ENCODE measurements at places on chromosomes 16 and 17.

DNA sequence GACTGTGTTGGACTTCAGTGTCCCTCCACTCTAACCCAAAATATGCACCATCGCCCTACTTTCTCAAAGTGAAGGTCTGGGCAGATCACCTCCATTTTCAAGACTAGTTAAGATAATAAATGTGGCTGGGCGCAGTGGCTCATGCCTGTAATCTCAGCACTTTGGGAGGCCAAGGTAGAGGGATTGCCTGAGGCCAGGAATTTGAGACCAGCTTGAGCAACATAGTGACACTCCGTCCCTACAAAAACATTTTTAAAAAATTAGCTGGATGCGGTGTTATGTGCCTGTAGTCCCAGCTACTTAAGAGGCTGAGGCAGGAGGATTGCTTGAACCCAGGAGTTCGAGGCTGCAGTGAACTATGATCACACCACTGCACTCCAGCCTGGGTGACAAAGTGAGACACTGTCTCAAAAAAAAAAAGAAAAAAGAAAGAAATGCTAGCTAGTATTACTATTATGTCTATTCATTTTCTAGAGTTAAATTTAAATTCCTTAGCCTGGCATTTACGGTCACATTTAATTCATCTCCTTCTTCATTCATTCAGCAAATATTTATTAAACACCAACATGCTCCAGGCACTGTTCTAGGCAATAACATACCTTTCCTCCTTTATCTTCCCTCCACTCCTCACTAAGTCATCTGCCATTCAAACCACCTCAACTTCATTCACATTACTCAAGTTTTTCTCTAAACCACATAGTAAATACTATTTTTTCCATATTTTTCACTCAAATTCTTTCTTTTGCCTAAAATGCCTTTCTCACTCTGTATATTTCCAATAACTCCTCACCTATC, 96.1 kb upstream of the XYLT1 start:
- no peak for DNase-seq

GRCh38 chr17:81491181-81491581, 21.4 kb downstream of the ACTG1 start:
- DNase-seq = no peak

DNA sequence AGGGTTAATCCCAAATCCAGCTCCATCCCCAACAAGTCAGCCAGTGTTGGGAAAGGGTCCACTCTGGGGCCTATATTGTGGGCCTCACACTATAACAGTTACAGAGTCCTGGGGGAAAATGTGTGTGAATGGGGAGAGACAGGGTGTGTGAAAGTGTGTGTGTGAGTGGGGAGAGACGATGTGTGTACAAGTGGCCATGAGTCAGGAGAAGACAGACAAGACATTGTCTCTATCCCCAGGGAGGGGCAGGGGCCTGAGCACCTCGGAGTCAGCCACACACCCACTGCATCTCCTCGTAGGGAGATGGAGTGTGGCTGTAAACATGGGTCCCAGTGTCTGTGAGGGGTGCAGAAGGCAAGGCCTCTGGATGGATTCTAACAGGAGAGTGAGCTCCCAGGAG, 2.9 kb downstream of the CRHR1 start:
- no peak for DNase-seq

DNA sequence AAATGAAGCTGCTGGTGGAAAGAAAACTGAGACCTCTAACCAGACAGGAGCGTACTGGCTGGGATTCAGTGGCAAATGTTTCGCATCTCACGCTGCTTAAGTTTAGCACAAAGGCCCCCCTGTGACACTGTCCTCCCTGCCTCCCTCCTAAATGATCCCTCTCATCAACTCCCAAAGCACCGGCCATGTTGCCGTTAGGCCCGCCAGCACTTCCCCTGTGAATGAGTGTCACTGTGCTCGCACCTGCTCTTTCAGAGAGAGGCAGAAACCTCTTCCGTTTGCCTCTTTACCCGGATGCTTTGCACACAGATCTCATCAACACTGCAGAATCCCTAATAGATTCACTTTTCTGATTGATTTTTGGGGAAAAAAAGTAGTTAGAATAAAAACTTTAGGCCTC, 26.5 kb downstream of the MBTPS1 start:
- no peak for DNase-seq

Measured in H1 (cell line).